ENCODE measurements at places on chromosomes 1 and 21.

DNA sequence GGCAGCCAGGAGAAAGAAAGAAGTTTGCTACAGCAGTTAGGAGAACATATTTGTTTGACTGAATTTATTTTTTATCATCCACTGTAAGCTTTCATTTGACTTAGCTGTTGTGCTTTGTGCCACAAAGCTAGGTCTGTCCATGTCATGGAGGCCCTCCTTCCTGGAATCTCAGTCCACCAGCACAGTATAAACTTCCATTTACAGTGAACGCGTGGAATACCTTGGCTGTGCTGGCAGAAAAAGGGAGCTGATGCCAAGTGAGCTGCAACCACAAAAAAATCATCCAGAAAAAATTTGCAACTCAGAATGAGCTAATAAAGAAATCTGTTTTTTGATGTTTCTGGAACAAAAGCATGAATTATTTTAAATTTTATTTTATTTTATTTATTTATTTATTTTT lies 72.6 kb downstream of the ATP6V1G3 start:
- DNase-seq = no peak

- DNase-seq = no peak
Observed at GRCh38 chr1:161824618-161825017, 58.5 kb downstream of the ATF6 start.

DNA sequence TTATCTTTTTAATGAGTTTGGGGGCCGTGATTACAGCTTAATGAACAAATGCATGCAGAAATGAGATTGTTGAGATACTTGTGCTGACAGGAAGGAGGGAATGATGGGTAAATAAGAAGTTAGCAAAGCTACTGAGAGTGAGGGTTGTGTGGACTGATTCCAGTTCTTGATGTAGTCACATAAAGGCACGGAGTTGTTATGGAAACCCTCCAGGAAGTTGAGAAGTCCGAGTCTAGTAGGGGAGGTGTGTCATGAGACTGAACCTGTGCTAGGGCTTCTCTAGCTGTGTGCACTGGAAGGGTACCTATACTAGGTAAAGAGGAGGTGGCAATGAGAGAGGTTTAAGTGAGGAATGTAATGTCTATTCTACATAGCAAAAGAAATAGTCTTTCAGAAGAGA lies 475.7 kb downstream of the USP25 start:
- no peak for DNase-seq

DNA sequence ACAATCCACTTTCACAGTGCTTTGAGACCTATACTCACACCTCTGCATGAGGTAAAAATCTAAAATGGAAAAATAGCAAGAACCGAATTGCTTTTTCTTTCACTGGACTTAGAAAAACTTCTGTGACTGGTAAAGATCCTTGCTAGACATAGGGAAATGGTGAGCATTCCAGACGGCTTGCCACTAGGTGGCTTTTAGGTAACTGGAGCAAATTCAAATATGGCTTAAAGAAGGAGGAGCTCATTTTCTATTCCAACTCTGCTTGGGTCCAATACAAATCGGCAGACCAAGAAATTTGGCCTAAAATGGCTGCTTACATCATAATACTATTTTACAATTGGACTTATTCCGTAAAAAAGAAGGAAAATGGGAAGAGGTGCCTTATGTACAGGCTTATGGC lies 977.9 kb downstream of the ADGRL2 start:
- no peak for DNase-seq
